Cortex of kidney (tissue), 1 donor: ENCODE measurements at places on chromosomes 4 and X.

- no peak for DNase-seq
Observed at GRCh38 chr4:144868309-144868708, 222.4 kb downstream of the HHIP start.

- DNase-seq = no peak
Observed at GRCh38 chr4:43992552-43992951, 456.1 kb downstream of the KCTD8 start.

DNA sequence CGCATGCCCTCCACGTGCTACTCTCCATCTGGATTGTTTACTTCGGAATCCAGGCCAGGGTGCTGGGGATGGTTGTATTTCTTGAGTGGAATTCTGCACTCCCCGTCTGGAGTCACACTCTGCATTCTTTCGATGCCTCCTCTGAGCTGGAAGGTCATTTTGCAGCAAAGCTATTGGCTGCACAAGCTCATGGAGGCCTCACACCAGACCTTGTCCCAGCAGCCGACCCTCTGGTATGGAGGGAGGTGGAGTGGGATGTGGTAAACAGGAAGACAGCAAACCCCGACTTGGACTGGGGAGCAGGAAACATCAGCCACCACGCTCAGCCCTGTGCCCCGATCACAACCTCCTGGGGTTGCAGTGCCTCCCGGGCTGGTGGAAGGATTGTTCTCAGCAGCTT, 225.3 kb upstream of the LNX1 start:
- no peak for DNase-seq

DNA sequence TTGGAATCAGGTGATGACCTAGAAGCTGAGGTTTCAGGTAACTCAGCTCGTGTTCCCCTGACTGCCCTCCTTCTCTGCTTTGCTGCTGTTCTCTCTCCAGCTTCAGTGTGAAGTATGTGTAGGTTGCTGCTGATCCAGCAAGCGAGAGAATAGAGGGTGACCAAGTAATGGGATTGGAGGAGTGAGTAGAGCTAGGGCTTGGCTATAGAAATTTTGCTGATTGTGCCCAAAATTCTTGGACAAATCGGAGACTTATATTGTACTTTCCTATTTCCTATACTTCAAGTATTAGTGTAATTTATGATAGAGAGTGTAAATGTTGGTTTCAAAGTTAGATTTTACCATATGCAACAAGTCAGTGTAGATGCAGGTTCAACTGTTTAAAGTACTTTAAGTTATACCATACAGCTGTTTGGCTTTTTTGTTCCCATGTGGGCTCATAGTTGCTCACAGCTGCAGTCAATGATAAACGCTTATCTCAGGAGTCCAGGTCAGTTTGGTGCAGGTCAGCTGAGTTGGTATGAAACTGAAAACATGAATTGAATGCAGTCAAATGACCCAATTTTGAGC, 48.0 kb downstream of the RAPGEF2 start:
- DNase-seq = no peak

DNA sequence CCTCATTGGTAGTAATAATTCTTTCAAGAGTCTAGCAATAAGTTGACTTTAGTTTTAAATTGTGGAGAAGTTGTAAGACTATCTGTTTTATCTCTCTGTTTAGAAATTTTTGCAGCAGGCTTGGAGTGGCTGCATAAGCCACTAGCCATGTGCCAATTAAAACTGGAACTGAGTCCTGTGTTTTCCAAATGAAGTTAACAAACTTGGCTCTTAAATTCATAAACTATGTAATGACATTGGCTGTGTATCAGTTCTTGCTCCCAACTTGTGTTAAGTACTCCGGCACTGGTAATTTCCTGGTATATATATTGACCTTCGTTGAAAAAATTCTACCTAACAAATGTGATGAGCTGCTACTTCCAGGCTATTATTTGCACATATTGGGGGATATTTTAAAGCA, 420.4 kb downstream of the GBA3 start:
- no peak for DNase-seq

GRCh38 chr4:137300776-137301175, 231.5 kb downstream of the PCDH18 start:
- no peak for DNase-seq

DNA sequence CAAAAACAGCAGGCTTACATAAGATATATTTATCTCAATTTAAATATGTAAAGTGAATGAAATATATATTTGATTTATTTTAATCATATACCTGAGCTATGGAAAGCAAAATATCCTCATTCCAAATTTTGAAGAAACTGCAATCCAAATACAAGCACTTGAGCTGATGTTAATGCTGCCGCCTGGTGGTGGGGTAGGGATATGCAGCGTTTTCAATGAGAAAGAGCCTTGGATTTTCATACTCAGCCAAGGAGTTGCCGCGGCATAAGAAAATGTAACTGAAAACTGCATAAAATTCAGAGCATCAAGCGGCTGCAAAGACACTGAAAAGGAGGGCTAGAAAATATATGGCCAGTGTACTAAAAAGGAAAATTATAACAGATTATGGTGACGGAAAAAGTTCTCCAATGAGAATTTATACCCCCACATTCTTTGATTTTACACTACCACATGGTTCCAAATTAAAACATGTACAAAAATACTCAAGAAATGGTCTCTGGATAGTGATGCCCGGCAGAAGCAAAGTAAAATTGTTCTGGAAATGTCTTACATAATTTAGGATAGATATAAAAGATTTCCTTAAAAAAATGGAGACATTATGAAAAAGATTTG, 660.3 kb upstream of the PITX2 start:
- DNase-seq = no peak

- no peak for DNase-seq
Observed at GRCh38 chr4:41532336-41532735, 5.6 kb upstream of the LIMCH1 start.

DNA sequence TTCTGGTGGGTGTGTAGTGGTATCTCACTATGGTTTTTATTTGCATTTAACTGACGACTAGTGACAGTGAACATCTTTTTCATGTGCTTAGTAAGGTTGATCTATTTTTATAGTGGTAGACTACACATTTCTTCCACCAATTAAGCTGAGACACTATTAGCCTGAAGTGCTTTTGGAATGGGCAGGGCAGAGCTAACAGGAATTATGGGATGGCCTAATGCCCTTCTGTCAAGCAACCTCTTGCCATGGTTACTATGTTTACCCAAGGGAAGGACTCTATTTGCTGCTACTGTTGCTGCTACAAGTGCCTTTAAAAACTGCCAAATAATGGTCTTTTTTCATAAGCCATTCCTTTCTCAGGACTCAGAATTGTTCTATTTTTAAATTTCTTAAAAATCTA, 676.7 kb upstream of the ACTRT1 start:
- DNase-seq = no peak

- no peak for DNase-seq
Observed at GRCh38 chr4:6991771-6992557, 51.2 kb upstream of the TADA2B start.

GRCh38 chrX:66684196-66684595, 45.3 kb upstream of the EDA2R start:
- no peak for DNase-seq

DNA sequence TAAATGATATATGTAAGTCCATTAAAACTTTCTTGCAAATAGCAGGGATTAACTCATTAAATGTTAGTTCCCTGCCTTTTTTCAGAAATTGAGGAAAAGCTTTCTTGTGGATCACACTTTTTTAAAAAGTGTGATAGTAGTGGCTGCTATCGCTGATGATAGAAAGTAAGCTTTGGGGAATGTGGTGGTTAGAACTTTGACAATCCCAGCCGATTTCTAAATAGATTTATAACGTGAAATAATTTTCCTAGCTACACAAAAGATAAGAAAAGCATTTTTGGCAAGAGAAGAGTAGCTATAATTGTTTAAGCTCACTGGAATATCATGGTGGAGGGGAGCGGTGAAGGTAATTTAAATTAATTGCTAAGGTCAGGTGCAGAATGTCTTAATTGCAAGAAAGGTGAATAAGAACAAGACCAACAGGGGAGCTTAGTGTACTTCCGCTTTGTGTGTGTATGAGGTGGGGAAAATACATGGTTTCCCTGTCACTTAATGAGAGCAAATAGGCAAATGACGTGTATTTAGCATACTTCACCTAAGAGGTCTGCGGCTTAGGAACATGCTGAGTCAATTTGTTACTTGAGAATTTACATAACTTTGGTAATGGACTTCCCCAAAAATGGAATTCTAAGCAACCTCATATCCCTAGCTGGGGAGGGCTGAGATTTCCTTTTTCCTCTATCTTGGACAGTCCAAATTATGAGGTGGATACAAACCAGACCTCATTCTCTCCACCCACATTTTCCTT, 11.7 kb upstream of the IL21 start:
- no peak for DNase-seq

DNA sequence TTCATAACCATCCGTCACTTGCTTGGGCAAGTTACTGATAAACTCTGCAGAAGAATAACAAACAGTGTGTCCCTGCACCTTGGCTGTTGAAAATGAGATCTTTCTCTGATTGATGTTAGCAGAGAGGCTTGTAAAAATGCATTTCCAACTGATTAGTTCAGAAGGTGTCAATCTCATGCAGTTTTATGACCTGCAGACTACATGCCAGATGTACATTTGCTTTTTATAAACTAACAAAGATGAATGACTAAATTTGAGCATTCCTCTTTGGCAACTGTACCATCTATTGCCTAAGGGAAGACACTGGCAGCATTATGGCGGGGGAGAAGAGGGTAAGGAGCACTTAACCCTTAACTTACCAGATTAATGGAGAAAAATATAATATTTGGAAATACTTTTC, 192.8 kb downstream of the DCTD start:
- DNase-seq = no peak

GRCh38 chr4:181971411-181971810, 271.8 kb upstream of the TENM3 start:
- no peak for DNase-seq

GRCh38 chr4:101420661-101421060, 73.3 kb upstream of the PPP3CA start:
- DNase-seq = no peak

DNA sequence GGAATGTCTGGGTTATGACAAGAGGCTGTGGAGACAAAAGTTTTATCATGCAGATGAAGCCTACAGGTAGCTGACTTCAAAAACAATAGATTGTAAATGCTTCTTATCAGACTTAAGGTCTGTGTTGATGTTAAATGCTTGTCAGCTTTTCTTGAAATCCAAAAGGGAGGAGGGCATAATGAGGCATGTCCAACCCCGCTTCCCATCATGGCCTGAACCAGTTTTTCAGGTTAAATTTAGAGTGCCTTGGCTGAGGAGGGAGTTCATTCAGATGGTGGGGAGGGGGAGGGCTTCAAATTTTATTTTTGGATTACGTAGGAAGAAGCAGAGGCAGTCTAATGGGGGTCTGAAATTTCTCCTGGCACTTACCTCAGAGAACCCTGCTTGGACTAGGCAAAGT, 207.7 kb upstream of the HDX start:
- no peak for DNase-seq

DNA sequence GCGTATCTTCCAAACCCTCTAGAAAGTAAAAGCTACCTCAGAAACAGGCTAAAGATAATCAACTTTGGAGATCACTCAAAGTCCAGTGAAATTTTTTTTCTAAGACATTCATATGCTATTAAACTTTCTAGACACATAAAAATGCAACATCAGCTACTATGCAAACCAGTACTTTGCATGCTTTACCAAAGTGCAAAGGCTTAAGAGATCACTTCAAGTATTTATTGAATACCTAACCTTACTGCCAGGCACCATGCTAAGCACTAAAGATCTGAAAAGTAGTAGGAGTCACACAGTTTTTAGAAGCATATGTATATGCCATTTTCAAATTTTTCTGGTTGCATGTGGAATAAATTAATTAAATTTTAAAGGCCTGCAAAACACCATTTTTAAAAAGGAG, 115.8 kb downstream of the THOC2 start:
- DNase-seq = no peak

DNA sequence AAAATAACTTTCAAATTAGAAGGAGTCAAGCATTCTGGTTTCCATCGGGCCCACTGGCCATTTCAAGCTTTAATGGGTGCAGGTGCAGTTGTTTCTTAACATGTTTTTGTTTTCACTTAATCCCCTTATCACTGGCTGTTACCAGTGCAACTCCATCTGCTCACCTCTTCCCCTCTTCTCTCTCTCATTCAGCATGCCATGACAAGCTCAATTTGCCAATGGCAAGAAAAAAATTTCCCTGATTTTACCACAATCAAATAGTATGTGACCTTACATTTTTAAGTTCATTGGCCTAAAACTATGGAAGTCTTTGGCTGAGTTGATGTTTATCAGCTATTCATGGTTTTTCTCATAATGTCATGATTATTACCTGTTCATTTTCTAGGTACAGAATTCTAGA, 299.1 kb upstream of the BMP3 start:
- DNase-seq = no peak
